SHP77 (cell line): ENCODE measurements at places on chromosomes 3 and 15.

GRCh38 chr15:68426116-68426515 lies 5.8 kb downstream of the ITGA11 start:
- no peak for DNase-seq

DNA sequence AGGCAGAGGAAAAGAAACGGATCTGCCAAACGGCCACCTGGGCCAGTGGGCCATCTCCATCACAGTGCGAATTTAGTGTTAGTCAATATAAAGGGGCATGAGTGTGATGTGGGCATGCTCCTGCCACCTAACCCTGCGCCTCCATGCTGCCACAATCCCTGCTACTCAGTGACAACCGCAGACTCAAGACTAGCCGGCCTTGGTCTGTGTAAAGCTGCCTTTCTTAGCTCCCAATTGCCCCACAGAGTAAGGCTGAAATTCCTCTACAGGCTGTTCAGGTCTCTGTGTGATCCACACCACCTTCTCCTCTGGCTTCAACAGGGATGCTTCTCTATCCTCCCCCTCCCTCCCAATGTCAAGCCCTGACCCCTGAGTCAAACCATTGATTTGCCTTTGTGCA lies 269.7 kb downstream of the XXYLT1 start:
- no peak for DNase-seq

DNA sequence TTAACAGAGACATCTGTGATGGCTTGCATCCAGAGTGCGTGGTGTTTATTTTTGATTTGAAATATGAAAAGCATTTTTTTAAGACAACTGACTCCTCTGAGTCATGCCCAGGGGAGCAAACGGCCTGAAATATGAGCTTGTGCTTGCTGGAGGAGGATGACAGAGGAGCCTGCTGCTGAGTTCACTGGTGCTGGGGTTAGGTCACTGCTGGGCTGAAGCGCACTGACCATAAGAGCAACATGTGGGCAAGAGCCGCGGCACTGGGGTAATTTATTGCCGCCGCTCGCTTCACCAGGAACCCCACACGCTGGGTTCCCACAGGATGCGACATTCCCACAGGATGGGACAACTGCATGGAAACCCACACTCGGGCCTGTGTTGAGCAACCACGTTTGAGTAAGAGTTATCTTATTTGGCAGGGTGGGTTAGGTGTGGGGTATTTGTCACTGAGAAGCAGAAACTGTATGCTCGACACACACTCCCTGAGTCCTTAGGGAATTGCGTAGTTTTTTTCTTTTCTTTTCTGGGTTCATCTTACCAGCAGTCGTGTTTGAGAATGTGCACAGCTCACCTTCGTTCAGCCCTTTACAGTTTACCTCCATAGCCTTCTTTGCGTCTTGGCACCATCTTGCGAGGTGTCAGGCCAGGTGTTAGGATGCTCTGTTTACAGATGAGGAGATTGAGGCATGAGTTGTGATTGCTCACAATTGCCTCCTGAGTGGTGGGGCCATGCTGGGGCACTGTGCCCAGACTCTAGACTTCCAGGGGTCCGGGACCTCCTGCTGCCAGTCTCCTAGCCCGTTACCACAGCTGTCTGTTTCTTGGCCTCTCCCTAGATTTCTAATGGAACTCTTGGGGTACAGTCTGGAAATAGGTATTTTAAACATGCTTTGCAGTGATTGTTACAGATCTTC lies 60.4 kb downstream of the SMAD3 start:
- peak; percentile 31 for DNase-seq

DNA sequence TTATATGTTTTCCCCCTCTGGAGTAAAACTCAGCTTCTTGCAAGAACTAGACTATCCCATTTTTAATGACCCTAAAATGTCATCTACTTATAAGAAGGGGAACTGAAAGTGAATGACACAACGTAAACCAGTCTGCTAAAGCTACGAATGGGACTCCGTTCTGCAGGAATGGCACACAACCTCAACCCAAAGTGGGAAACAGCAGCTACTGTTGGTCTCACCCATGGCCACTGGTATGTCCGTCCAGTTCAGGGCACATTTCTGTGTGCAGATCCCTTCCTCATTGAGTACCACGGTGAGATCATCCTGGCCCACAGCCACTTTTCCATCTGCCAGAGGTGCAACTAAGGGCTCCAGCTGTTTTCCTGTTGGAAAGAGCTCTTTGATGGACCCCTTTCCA lies 23.8 kb downstream of the VPS39 start:
- DNase-seq, result no peak

GRCh38 chr15:63348392-63348791 lies 33.3 kb downstream of the CA12 start:
- DNase-seq, result no peak
